ENCODE measurements at places on chromosomes 3 and 15. TPM values are rescaled to one million over a fixed set of nuclear protein-coding genes. Genes with fewer than 3 reads are reported as not detected.

Gene WWTR1
- total RNA-seq = 77.5 TPM

Gene CAMP
- 1.8 TPM for total RNA-seq

Gene SERPINI2
- total RNA-seq = 6.3 TPM

Gene TSPAN3
- total RNA-seq = 97.4 TPM

Gene CEMIP
- 5.1 TPM for total RNA-seq
